ENCODE measurements at places on chromosomes 1 and 21.

GRCh38 chr1:47679301-47679791, 241.5 kb downstream of the FOXD2 start:
- DNase-seq: no peak

DNA sequence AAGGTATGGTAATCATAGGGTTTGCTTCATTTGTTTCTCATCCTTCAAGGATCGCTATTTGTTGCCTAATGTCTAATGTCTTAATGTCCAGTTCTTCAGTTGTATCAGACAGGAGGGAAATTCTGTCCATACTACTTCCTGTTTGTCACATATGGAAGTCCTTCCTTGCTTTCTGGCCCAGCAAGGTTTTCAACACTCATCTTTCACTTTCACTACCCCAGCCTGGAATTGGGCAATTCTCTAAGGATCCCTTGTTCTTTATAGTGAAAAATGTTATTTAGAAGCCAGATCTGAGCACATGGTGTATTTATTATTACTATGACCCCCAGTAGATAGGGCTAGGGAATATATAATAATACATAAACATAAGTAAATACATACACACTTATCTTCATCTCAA, 50.6 kb upstream of the SLC35A3 start:
- DNase-seq: no peak

- DNase-seq: no peak
These were observed 23.7 kb downstream of the UMODL1 start for GRCh38 chr21:42094811-42095210.

DNA sequence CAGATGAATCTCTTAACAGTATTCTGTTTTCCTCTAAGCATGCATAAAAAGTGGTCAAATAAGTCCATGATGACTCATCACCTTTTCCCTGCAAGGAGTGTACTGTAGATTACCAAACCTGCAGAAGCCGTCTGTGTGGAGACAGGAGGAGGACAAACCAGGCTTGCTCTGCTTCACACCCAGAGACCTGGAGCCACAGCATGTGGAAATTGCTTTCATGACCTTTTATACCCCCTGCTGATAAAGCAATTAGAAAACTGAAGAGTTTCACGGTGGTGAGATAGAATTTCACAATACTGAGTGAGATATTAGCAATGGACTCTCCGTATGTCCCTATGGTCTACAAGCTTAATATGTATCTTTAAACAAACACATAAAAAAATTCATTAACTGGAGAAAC, 9.4 kb downstream of the CORT start:
- no peak for DNase-seq

- DNase-seq: no peak
These were observed 75.4 kb downstream of the CENPF start for GRCh38 chr1:214678386-214678785.

GRCh38 chr1:64295561-64295960, 92.1 kb downstream of the UBE2U start:
- no peak for DNase-seq

DNA sequence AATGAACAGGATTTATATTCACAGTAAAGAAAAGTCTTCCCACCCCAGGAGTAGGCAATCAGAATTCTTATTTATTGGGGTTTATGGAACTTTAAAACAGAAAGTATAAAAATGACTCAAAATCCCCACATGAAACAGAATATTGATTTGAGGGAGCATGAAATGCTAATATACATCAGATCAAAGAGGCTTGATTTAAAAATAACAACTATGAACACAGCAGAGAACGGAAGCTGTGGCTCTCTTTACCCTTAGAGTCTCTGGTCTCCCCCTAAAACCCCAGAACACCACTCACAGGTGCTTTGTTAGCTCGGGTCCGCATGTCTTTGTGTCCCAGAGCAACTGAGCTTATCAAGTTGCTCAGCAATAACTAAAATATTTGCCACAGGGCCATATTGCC, 31.2 kb upstream of the FASLG start:
- DNase-seq: no peak

GRCh38 chr1:86202552-86203340, 46.2 kb upstream of the COL24A1 start:
- no peak for DNase-seq

- no peak for DNase-seq
These were observed 17.7 kb upstream of the PTPRC start for GRCh38 chr1:198620951-198621824.

DNA sequence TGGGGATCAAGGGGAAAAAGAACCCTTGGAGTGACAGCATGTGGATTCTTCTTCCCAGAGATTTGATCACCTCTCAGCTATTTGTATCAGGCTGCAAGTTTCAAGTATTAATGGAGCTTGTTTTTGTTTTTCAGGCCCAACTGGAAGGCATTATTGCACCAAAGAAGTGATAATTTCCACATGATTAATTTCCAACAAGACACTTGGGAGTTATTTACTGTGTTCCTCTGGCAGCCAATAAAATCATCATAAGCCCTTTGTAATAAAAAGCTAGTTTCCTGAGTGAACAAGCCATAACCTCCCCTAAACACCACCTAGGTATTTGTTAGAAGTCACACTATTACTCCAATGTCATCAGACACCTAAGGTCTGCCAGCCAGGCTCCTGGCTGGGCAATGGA, 8.2 kb downstream of the DNALI1 start:
- DNase-seq: no peak

Measured in cortex of kidney (tissue), 1 donor.